ENCODE measurements at places on chromosomes 6 and 20.
A peak's percentile ranks its signal among the peaks of the same experiment; 100 is the strongest.

DNA sequence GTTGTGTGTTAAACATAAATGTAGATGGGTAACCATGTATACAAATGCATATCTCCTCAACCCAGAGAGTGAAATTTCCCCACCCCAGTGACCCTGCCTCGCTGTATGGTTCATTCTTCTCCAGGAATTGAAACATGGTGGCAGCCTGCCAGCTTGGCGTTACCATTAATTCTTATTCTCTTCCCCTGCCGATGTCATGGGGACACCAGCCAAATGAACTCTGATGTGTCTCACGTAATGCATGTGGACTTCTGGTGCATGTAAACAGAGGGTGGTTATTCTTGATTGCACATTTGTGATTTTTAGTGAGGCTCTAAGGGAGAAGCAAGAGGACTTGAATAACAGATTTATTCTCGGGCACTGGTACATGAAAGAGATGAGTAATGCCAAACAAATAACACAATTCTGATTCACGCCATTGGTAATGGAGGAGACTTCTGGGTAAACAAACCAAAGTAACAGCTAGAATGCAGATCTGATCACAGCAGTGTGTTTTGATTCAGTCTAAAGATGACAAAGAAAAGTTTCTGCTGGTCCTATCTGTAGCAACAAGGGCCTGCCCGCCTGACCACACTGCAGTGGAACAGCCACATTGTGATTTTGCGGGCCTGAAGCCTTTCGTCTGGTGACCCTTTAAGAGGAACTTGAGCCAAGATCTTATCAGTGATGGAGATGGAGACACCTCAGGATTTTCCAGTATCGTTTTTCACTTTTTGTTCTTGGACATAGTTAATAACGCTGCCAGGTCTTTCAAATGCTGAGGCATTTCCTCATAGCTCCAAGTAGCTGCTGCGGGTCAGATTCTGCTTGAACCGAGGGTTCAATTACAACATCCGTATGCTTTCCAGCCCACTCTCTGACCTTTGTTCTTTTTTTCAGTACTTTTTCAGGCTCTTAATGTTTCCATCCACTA lies 171.8 kb upstream of the AKAP12 start:
- peak; percentile 97 for DNase-seq

DNA sequence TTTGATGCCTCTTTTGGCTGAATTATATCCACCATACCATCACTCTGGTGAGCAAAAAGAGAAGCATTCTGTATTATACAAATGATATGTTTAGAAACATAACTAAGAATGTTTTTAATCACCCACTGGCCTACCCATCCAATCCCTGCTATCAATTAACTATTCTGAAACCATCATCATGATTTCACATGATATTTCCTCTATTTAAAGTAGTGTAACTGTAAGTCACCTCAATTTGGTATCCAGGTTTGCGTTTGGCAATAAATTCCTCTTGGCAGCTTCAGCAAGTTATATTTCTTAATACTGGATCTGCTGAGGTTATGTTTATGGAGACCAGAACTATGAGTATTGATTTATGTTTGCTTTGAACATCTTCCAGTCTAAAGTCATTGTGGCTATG lies 332.1 kb downstream of the UTRN start:
- DNase-seq: no peak

GRCh38 chr20:19781235-19781634 lies 23.2 kb downstream of the RIN2 start:
- no peak for DNase-seq

DNA sequence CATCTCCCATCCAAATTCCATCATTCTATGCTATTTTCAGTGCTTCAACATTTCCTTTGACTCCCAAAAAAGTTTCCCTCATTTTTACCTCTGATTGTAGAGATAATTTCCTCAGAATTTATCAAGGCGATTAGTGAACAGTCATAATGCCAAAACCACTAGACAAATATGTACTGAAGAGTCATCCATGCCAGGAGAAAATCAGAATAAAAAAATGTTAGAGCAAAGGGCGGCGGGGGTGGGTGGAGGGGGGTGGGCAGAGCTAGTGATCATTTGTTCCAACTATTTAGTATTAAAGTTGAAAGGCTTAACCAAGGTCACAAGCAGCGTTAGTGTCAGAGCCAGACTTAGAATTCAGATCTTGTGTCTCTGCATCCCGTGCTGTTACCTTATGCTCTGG lies 5.3 kb upstream of the ADGRF5 start:
- DNase-seq: no peak

DNA sequence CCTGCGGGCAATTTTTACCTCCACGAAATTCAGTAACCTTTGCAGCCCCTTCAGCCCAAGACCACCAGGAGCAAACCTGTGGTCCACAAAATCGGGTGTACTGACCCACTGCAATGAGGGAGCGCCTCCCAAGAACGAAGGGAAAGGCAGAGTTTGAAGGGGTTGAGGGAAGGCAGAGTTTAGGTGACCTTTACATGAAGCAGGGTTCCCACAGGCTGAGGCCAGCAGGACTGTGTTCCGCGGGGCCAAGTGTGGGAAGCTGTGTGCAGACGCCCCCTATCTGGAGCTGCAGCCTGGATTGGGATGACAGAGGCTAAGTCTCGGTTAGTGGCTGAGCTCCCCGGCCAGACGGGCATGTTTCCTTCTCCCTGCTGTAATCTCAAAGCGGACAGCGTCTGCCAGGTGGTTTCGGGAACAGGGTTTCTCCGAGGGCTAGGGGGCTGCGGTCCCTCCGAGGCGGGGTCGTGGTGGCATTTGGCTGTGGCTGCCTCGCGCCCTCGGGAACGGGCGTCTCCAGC lies 826 bp upstream of the PYGB start:
- DNase-seq: no peak

DNA sequence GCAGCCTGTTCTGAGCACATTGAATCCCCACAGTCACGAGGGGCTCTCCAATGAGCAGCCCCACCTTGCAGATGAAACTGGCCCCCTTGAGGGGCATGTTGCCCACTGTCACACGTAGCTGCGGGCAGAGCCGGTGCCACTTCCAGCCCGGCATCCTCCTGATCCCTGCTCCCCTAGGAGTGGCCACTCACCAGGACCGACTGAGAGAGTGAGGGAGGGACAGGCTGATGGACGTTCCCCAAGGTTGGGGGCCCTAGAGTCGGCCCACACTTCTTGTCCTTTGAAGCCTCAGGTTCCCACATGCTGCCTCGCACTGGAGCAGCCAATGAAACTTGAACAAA lies 10.5 kb downstream of the ENTPD6 start:
- DNase-seq: no peak

DNA sequence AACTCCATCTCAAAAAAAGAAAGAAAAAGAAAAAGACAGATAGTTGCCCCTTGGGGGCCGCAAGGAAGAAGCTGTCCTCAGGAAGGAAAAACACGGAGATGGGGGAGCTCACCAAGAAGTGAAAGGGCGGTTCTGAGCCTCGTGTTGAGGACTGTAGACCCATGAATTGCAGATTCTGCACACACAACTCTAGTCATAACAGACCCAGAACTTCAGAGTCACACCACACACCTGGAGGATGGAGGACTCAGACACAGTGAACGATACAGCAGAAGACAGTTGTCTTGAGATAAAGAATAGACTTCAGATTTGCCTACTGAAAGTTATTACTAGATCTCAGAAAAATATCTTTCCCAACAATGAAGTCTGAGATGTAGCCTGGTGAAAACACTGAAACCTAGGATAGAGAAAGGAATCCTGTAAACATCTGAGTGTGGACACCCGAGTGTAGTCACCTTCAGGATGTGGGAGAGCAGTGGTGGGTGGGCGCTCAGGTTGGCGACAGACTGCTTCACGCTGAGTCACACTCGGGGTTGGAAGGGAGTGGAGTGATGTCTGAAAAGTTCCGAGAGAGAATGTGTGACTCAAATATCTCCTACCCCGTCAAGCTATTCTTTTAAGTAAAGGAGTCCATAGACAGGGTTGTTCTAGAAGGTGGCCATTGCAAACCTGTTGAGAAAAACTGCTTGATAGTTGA lies 88.1 kb downstream of the MAP3K4 start:
- peak; percentile 35 for DNase-seq

DNA sequence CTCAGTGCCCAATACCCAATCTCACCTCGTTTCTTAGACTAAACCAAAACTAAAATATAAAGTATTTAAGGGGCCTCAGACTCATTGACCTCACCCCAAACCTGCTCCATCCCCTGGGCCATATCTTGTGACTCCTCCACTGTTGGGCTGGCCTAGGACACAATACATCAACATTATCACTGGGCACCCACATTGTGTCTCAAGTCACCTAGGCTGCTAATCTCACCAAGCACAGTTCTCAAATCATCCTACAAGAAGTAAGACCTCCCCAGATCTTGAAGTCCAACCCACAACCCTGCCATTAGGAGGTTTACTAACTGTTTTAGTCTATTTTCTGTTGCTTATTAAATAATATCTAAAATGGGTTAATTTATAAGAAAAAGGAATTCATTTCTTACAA lies 96.2 kb downstream of the CRYBG1 start:
- DNase-seq: no peak
